ENCODE measurements at places on chromosomes 3 and 15.

GRCh38 chr15:33119865-33120264 is 74.6 kb downstream of the FMN1 start:
- no peak for DNase-seq

DNA sequence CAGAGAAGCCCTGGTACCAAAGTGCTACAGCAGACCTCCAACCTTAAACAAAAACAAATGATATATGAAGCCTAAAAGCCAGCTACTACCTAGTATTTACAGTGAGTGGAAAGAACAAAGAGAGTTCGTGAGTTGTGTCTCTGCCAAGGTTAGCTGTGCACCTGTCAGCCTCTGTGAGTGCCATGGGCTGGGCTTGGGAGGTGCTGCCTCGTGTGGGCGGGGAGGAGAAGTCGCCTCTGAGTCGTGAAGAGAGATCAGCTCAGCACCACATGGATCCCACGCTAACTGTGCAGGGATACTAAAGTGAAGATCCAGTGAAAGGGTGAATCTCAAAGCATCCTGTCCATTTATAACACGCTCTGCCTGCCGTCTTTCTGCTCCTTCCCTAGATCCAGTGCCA is 101.9 kb downstream of the CHDH start:
- no peak for DNase-seq

GRCh38 chr3:196207159-196207832 is 3.9 kb downstream of the ZDHHC19 start:
- DNase-seq = no peak

DNA sequence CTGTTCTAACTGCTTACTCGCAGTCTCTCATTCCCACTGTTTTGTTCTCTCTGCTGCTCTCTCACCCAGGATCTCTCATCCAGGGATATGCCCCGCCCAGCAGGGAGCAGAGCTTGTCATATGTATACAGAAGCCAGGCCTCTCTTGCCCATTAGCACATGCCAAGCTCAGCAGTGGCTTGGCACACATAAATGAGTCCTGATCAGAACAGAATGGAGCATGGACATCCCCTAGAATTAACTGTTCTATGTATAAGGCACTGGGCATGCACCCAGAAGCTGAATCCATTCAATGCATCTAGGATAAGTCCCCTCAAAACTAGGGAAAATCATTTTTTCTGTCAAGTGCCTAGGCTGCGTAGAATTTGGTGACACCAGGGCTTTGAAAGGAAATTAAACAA is 61.6 kb downstream of the IGSF11 start:
- no peak for DNase-seq

GRCh38 chr3:40229386-40229785 is 80.1 kb upstream of the EIF1B start:
- no peak for DNase-seq

- DNase-seq = no peak
Observed at GRCh38 chr15:35618260-35619188, 72.6 kb upstream of the DPH6 start.

DNA sequence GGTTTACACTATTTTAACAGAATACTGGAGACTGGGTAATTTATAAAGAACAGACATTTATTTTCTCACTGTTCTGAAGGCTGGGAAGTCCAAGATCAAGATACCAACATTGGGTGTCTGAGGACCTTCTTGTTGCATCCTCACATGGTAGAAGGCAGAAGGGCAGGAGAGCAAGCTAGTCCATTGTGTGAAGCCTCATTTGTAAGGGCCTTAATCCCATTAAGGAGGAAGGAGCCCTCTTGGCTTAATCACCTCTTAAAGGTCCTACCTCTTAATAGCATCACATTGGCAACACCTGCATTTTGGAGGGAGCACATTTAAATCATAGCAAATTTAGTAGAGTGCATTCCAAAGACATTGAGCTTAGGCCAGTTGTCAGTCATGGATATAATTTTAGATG is 26.2 kb downstream of the UBE2Q2 start:
- DNase-seq = no peak

DNA sequence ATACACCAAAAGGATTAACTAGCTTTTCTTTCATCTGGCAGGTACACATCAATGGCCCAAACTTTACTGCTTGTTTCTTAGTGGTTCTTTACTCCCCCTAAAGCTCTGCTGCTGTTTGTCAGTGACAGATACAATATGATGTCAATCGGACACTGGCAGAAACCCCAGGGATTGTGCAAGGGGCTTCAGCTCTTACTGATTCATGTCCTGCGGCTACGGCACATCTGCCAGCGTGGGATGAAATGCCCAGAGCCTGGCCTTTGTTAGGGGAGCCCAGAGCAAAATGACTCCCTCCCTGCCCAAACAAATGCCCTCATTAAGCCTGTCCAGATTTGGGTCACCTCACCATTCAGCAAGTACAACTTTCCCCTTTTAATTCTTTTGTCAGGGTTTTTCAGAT is 28.3 kb downstream of the SRP14 start:
- no peak for DNase-seq

- no peak for DNase-seq
Observed at GRCh38 chr3:118181274-118181673, 853.4 kb downstream of the IGSF11 start.

- DNase-seq = no peak
Observed at GRCh38 chr15:28967066-28967465, 81.3 kb downstream of the APBA2 start.

- DNase-seq = no peak
Observed at GRCh38 chr3:67311440-67311839, 313.3 kb downstream of the KBTBD8 start.

GRCh38 chr3:184602372-184603150 is 41.0 kb downstream of the EPHB3 start:
- no peak for DNase-seq

DNA sequence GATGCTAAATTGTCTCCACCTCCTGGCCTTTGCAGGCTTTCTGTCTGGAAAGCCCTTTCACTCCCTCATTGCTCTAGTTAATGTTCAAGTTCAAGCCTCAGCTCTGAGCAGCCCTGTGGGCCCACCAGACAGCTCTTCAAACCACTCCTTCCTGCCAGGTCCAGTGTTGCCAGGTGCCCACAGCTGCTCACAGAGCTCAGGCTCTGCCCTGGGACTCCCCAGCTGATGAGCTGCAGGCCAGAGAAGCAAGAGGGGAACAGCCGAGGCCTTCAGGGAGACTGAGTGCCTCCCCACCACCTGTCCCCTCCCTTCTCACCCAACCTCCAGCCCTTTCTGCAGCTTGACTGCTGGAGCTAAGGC is 1.3 kb upstream of the ZBTB47 start:
- DNase-seq = no peak

DNA sequence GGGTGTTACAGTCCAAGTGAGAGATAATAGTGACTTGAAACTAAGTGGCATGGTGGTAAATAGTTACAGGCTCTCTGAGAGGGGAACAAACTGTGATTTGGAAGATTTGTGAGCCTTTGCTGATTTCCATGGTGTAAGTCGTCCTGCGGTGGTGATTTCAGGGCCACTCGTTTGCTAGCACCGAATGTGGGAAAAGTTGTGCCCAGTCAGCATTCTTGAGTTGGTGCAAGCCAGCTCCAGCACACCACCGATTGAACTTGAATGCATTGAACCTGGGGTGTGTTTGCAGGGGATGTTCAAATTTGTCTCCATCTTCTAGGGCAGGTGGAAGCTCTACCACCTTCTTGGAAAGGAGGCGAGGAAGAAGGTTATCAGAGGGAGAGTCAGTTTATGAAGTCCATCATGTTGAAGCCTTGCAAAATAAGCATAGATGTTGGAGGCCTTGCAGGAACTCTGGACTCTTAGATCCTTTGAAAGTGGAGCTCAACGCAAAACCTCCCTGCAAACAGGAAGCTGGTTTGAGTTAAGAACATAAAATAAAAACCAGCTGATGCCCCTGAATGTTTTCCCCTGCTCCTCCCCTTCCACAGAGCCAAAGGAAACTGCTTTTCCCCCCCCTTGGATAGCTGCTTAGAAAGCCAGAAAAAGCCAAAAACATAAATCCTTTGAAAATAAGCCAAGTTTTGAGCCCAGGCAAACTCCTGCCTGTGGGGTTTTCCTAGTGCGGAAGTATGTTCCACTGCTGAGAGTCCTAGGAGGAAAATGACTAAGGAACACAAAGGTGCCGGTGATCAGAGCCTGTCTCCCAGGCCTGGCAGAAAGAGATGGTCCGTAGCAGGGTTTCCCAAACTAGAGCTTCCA is 21.9 kb downstream of the MAPKBP1 start:
- no peak for DNase-seq

DNA sequence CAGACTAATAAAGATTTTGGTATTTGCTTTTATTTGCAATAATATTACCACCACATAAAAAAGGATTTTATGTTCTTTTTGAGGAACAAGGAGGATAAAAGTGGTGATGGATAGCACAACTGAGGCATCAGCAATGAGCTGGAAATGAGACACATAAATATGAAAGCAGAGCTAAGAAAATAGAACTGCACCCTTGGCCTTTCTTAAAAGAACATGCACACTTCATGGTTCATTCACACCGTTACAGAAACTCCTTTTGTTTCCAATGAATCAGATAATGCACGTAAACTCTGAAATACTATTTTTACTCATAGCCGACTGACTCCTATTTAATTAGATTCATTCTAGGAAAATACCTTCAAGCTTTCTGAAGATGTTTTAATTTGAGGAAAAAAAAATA is 19.9 kb upstream of the DPH6 start:
- no peak for DNase-seq

DNA sequence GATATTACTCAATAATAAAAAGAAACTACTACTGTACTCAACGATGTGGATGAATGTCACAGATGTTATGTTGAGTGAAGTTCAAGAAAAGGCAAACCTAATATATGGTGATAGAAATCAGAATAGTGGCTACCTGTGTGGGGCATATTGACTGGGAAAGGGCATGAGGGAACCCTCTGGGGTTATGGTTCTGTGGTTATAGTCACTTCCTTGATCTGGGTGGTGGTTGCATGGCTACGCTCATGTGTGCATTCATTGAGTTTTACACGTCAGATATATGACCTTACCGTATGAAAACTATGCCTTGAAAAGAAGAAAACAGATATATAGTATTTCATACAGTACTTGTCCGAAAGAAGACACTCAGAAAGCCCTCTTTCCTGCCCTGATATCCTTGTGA is 331.0 kb upstream of the LRRFIP2 start:
- DNase-seq = no peak

DNA sequence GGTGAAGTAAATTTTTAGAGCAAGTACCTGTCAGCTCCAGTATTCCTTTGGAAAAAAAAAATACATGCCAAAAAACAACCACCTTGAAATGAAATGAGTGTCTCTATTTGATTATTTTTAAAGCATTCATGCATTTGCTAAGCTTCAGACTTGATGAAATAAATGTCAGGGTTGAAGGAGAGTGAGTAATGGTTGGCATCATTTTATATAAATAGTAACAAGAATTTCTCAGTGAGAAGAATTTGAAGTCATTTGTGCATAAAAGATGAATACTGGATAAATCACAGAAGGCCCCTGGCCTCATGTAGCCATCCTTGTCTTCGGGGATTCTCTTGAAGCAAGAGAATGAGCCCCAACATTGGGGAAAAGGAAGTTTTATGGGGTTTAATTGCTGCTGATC is 318.4 kb downstream of the LPP start:
- DNase-seq = no peak

All from ureter (tissue), 1 donor.